ENCODE measurements at places on chromosomes 4 and X.

GRCh38 chrX:28246675-28247074, 265.4 kb upstream of the DCAF8L1 start:
- no peak for DNase-seq

DNA sequence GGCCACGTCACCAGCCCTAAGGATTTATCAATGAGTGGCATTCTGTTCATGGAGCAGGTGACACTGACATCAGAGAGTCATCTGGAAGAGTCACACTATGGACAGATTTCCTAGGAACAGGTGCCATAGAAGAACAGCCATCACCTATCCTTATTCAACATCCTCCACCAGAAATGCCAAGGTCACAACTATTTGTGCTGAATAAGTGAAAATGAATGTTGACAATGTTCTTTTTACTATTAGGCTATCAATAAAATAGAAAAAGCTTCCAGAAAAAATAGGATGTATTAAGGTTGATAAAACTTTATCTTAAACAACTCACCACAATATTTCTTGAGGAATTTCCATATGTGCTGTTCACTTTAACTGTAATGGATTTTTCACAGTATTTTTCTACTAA, 62.9 kb downstream of the HAUS3 start:
- DNase-seq, result no peak

GRCh38 chrX:110123331-110123782, 120.4 kb downstream of the TMEM164 start:
- DNase-seq, result peak; percentile 23

DNA sequence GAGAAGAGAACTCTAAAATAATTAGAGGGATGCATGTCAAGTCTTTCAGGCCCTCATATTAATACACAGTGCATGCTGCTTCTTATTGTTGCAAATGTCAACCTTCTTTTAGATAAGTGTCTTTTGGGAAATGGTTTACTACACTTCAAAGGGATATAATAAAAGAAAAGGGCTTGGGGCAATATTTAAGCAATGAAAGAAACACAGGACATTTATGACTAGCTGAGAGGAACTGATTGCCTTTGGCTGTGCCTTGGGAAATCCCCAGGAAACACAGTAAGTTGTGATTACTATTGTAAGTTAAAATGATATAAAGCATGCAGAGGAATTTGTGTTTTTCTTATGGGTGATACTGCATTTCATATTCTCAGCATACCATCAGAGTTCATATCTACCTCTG, 1036.2 kb upstream of the GRID2 start:
- DNase-seq, result no peak

GRCh38 chrX:124534536-124534935, 188.2 kb downstream of the SH2D1A start:
- DNase-seq, result no peak

- DNase-seq, result no peak
Observed at GRCh38 chr4:122453384-122453995, 3.0 kb downstream of the IL2 start.

DNA sequence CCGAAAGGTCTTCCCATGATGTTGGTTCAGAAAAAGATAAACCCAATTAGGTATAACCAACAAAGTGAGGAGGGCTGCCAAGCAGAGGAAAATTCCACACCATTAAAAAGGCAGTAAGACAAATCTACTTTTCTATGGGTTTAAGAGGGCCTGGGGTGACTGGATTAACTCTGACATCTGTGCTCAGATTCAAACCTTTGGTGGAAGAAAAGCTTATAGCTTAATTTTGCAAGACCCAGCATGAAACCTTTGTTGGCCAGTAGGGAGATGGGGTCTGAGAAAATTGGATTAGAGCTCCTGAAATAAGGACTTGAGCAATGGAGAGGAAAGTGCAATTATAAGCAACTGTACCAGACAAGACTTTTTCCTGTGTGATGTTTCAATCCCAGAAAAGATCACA, 104.2 kb downstream of the KDR start:
- DNase-seq, result no peak

GRCh38 chrX:119573222-119573621, 1.1 kb upstream of the UBE2A start:
- DNase-seq, result no peak

- no peak for DNase-seq
Observed at GRCh38 chrX:126489116-126489695, 63.4 kb downstream of the DCAF12L1 start.

GRCh38 chr4:18442957-18443356, 421.4 kb upstream of the LCORL start:
- no peak for DNase-seq

DNA sequence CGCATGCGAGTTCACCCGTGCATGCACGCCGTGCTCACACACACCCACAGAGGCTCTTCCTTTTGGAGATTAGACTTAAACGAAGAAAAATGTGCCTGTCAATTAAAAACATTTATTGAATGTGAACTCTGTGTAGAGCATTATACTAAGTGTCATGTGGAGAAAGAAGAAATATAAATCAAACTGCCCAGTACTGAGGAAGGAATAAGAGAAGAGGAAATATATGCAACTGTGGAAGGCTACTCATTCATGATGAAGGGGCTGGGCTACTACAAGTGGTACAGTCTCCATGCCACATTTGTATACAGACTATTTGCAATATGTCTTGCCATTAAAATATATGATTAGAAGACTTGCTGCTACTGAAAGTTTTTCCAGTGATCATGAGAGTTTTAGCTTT, 714.7 kb downstream of the DMD start:
- DNase-seq, result no peak

DNA sequence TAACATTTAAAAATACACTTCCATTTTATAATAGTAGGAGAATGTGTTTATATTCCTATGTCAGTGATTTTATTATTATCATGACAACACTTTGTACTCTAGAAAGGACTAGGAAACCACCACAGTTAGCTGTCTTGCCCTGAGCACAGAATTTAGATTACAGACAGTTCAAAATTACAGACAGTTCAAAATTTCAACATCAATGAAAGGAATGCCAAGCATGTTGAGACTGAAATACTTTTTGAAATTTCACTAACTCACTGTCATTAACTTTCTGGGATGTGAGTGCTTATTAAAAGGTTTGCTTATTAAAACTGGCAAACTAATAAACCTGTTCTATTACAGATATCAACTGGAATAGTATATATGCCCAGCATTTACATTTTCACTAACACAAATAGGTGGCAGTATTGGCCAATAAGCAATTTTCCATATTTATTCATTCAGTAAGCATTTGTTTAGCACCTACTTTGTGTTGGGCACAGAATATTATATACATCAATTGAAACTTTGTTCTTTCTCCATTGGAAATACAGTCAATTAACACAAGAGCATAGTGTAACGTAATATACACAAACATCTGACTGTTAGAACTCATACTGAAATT, 179.4 kb downstream of the FBXW7 start:
- peak; percentile 13 for DNase-seq

DNA sequence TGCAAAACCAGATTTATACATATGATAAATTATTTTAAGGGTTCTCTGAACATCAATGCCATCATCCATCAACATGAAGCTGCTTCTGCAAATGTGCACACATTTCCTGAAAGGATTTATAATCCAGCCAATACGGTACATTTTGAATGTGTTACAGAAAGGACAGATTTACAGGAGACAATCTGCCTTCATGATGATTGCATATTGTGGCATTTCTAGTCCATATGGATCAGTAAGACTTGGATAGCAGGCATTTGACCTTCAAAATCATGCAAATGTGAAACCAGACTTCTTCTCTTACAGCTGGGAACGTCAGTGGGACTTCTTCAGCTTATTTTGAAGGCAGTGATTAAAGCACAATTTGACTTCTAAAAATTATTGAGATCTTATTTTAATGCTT, 217.3 kb upstream of the GK2 start:
- DNase-seq, result no peak

DNA sequence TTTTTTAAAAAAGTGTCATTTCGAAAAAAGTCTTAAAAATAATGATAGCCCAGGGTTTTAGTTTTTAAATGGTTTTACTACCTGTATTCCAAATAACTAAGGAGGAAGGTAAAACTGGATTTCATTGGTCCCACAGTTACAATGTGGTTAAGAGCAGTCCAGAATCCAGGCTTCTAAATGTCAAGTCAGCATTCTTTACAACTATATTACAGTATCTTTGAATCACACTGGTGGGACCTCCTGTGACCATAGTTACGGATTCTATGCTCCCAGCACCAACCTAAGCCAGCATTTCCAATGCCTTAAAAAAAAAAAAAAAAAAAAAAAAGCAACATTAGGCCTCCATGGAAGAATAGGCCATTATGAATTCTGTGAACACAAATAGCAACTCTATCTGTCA, 6.2 kb downstream of the TIGD4 start:
- no peak for DNase-seq

- DNase-seq, result no peak
Observed at GRCh38 chrX:34382416-34382815, 250.3 kb upstream of the FAM47A start.

DNA sequence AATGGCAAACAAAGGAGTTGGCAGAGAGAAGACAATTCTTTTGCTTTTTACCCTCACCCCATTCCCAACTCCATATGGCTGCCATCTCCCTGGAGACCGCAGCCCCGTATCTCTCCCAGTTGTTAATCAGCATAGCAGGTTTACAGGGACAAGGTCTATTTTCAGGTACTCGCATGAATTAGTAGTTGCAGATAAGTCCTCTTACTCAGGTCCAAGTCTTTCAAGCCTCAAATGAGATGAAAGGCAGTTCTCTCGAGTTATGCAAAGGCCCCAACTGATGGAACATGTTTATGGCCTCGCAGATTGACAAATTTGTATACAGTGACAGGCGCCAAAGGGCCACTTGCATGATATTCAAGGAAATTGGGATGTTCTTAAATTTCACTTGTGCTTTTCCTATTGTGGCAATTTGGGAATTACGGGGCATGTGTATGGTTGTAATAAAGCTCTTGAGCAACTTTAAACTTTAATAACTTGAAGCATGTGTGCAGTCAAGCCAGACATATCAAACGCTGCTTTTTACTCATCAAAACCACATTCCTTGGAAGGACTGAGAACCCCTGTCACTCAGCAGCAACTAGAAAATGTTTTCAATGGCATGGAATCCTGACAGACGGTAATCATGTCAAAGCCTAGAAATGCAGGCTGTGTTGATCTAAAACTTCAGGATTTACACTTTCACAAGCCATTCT, 45.1 kb downstream of the KDR start:
- DNase-seq, result no peak

DNA sequence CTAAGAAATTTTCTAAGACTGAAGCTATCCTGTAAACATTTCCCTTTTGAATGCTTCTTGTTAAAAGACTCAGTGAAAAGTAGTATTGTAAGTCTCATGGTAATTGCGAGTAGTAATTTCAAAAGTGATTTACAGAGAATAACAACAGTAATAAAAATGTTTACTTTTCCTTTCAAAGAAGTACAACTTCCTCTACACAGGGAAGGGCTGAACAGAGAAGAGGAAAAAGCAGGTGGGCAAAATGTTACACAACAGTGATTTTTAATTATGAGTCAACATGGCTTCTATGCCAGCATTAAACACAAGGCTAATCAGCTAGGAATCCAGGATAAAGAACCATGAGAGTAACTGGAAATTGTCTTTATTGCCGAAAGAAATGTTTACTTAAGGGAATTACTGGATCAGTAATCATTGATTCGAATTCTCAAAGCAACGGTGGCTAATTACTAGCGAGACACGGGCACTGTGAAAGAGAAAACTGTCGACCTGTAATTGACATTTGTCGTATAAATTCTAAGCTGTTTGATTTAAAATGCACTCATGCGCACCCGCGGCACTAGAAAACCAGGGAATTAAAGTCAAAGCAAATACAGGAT, 15.4 kb downstream of the UTP3 start:
- peak; percentile 24 for DNase-seq

DNA sequence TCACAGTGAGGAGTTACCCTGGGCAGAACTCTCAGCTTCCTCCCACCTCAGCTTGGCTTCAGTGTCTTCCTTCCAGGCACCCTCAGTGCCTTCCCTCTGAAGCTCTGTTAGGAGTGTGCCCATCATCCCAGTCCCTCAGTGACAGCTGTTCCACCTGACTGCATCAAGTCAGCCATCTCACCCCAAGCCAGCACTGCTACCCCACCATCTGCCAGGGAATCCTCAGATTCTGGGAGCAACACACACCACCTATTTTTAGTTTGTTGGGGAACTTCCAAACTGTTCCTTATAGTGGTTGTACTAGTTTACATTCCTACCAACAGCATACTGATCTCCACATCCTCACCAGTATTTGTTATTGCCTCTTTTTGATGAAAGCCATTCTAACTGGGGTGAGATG, 182.9 kb downstream of the RELL1 start:
- no peak for DNase-seq

DNA sequence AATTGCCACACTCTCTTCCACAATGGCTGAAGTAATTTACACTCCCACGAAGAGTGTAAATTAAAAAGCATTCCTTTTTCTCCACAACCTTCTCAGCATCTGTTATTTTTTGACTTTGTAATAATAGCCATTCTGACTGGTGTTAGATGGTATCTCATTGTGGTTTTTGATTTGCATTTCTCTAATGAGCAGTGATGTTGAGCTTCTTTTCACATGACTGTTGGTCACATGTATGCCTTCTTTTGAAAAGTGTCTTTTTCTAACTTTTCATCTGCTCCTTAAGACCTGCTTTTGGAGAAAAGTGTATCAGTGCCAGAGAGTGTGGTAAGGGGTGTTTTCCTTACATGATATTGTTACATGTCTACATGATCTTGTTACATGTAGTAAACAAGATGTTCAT, 25.7 kb downstream of the GUCY1A1 start:
- no peak for DNase-seq

DNA sequence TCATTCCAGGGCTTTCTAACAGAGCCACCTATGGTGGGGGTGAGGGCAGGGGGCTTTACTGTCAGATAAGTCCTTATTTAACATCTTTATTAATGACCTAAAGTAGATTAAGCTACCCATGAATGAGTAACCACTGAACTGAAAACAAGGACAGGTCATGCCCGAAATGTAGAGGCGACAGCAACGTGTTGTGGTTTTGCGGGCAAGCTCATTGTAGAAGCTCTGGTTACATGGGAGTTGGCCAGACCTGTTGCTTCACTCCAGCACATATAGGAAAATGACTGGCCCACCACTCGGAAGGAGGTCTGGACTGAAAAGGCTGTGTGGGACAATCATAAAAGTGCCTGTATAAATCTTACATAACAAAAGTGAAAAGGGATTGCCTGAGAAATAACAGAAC, 109.6 kb upstream of the NDP start:
- DNase-seq, result no peak

DNA sequence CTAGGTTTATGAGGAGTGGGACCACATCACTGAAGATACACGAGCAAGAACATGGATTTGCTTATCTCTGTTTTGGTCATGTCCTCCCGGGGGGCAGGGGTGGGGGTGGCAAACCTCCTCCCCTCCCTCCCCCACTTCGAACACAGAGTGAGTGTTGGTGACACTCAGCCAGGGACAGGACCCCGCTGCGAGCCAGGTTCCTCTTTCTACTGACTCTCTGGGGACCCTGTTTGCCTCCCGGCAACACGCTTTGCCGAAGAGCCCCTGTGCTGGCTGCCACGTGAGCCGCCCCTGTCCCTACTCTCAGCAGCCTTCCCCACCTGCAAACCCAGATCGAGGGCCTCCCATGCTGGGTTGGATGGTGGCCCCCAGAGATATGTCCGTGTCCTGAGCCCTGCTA, 34.7 kb downstream of the P2RY8 start:
- DNase-seq, result peak; percentile 71

- no peak for DNase-seq
Observed at GRCh38 chr4:90121676-90122354, 5.4 kb upstream of the CCSER1 start.
